ENCODE measurements at places on chromosomes 1 and 21.

GRCh38 chr1:240414237-240414636 is 197.7 kb downstream of the GREM2 start:
- DNase-seq = peak; percentile 88

DNA sequence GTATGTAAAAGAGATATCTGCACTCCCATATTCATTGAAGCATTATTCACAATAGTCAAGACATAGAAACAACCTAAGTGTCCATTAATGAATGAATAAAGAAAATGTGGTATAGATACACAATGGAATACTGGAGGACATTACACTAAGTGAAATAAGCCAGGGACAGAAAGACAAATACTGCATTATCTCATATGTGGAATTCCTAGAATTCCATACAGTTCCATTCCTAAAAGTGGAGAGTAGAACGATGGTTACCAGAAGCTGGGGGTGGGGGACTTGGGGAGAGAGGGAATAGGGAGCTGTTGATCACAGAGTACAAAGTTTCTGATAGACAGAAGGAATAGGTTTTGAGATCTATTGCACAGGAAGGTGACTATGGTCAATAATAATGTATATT is 7.4 kb downstream of the TMED5 start:
- DNase-seq = peak; percentile 76

DNA sequence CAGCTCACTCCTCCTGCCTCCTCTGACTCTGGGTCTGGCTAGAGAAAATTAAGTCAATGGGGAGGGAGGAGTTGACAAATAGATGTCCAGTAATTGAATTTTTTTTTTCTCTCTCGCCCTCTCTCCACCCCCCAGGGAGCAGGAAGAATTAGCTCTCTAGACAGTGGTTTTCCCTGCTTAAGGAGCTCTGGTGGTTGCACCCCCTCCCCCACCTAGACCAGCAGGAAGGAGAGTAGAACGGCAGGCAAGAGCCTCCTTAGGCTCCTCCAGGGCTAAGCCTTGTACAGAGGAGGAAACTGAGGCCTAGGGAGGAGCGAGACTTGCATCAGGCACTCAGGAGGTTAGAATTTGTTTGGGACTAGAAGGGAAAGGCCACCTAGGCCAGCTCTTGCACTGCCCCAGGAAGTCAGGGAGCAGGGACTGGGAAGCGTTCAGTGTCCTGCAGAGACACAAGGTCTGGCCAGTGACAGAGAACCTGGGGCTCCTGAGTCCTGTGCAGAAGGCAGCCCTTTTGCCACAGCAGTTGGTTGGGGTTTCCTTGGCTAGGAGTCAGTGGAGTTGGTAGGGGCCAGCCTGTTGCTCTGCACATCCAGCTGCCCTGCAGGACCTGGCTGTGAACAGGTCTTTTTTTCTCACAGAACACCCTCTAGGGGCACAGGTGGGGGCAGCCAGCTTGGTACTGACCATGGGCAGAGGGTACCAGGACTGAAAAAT is 49.5 kb upstream of the ACOT11 start:
- DNase-seq = peak; percentile 43

DNA sequence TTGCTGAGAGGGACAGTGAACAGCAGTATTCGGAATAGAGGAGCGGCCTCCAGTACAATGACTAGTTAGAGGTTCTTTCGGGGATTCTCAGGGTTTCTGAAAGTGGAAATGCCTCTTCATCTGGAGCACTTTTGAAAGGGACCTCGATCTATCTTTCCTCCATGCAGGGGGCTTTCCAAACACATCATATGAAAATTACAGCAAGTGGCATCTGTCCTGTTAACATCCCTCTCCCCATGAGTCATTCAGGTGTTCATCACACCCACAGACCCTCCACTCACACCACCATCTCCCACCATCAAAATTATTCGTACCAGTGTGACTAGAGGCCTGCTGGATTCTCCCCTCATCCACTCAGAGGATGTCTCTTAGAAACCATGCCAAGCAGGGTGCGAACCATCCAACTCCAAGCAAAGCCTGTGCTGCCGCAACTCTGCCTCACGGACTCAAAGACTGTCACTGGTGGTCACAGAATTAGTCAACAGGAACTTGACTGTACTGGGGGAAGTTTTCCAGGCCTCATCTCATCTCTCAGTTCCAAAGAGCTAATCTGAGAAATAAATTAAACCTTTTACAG is 211.1 kb downstream of the MRPL39 start:
- no peak for DNase-seq

GRCh38 chr1:34283142-34283541 is 106.4 kb downstream of the C1orf94 start:
- DNase-seq = no peak

DNA sequence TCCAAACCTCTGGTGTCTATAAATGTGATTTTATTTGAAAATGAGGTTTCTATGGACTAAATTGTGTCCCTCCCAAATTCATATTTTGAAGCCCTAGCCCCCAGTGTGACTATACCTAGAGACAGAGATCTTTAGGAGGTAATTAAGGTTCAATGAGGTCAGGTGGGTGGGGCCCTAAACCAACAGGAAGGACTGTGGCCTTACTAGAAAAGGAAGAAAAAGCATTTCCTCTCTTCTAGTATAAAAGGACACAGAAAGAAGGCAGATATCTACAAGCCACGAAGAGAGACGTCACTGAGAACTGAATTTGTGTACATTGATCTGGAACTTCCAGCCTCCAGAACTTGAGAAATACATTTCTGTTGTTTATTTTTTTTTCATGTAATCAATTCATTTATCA is 123.1 kb upstream of the RUNX1 start:
- DNase-seq = no peak

DNA sequence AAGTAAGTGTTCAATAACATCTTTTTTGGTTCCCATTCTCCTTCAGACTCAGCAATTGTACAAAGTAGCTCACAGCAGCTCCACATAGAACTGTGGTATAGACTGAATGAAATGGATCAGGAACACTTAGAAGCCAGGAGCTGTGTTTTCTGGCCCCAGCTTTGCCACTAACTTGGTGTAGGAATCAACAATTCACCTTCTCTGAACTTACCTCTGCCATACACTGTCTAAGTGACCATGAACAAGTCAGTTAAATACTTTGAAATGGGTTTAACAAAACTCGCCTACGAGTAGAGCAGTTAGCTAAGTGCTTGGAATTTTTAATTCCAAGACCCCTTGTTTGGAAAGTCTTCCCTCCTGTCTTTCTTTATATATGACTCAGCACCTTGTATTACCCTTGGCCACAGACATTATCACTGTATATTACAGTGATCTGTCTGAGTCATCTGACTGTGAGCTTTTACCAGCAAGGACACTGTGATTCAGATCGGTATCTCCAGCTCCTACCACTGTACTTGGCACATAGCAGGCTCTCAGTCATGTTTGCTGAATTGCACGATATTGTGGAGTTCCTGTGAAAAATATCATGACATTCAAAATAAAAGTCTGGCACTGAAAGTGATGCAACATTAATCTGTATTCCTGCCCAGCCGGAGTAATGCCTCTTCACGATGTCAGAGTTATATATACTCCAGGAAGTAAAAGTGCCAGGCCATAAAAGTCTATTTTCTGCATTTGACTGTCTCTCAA is 101.7 kb upstream of the BEND5 start:
- peak; percentile 95 for DNase-seq

DNA sequence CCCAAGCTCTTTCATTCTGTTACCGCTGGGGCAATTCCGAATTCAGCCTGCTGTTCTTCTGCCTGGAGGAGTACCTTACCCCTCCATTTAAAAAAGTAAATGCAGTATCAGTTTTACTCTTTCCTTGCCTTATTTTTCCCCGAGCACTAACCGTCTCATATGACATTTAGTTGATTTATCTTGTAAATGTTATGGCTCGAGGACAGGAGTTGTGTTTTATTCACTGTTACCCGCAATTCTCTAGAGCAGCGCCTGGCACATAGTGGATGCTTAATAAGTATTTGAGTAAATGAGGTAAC is 425 bp upstream of the TADA1 start:
- DNase-seq = no peak

Measured in fibroblast of skin of back (primary cell).